Karpas-422 (cell line): ENCODE measurements at places on chromosomes 11 and 22.
A peak's percentile ranks its signal among the peaks of the same experiment; 100 is the strongest.

GRCh38 chr11:100574894-100575769 lies 112.0 kb upstream of the ARHGAP42 start:
- peak; percentile 73 for DNase-seq

DNA sequence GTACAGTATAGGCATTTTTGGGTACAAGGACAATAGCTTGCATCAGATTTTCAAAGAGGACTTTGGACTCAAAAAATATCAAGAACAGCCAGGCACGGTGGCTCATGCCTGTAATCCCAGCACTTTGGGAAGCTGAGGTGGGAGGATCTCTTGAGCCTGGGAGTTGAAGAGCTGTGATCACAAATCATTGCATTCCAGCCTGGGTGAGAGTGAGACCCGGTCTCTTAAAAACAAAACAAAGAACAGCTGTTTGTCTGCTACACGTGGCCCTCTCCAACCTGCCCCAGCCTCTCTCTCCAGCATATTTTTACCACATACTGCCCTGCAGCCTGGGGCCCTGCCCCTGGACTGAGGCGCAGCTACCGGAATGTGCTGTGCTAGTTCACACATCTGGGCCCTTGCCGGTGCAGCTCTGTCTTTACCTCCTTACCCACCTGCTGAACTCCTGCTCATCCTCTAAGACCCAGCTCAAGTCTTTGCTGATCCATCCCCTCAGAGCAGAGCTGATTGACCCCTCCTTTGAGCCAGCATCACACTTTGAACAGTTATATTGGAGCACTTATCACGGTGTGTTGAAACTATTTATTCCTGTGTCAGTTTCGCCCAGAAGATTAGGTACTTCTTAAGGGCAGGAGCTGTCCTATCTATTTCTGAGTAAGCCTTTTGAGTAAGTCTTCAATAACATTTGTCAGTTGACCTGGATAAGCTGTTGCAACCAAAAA lies 29.4 kb downstream of the GRIK4 start:
- no peak for DNase-seq

GRCh38 chr11:10696468-10697322 lies 3.1 kb upstream of the IRAG1 start:
- DNase-seq: no peak

DNA sequence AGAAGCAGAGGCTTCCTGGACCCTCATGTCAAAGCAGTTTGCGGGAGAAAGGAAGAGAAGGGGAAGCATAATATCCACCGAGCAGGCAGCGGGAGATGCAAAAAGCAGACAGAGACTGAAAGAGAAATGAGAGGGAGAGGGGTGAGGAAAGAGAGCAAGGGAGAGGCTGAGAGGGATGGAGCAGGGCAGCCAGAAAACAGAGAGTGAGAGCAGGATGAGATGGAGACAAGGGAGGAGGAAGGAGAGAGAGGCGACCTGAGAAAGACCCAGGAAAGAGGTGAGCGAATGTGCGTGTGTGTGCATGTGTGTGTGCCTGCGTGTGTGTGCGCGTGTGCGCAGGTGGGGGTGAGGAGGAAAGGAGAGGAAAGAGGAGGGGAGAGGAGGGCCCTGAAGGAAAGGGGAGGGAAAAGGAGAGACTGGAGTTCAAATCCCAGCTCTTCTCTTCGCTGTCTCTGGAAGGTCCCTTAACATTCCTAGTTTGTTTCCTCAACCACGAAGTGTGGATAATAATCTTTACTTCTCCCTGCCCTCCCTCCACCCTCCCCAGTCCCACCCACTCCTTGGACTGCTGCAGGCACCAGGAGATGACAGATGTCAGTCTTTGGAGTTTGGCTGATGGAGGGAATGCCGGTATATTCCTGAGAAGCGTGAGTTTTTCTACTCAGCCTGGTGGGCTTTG lies 67.9 kb downstream of the ISX start:
- no peak for DNase-seq

DNA sequence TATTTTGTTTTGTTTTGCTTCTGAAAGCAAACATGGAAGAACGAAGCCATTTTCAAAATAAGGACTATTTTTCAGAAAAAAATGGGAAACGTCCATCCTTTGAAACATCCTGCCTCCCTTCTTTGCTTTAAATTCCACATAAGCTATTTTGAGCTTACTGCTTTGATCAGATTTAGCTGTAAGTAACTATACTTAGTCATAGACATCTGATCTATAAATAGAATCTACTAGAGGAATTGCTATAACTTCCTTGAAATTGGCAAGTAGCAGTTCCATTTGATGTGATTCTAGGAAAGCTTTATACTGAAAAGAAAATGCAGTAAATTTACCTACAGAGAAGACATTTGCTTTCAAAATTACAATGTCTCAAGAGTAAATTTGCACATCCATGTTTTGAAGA lies 305.8 kb downstream of the TTC28 start:
- DNase-seq: no peak

GRCh38 chr11:103488579-103488978 lies 379.4 kb downstream of the DYNC2H1 start:
- DNase-seq: peak; percentile 53

DNA sequence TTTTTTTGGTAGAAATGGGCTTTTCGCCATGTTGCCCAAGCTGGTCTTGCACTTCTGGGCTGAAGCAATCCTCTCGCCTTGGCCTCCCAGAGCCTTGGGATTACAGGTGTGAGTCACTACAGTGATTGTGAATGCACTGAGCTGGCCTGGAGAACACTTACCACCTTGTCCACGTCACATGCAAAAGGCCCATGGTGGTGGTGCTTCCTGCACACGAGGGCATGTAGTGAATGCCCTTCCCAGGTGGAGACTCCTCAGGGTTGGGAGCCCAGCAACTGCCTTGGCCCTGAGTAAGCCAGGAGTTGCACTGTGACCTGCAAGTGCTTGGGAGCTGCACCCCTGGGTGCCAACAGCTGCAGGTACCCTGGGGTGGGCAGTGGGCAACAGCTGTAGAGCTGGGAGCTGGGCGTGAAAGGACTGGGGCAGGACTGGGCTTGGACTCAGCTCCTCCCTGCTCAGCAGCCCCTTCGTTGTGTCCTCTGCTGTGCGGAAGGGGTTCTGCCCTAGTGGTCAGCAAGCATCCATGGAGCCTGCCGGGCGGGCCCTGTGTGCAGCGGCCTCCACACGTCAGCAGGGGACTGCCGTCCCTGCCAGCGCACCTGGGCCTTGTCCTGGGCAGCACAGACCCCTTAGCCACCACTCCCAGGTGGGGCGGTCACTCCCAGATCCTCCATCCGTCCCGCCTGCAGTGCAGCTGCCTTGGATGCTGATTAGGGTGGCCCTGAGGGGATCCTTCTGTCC lies 9.3 kb upstream of the ADORA2A start:
- no peak for DNase-seq

DNA sequence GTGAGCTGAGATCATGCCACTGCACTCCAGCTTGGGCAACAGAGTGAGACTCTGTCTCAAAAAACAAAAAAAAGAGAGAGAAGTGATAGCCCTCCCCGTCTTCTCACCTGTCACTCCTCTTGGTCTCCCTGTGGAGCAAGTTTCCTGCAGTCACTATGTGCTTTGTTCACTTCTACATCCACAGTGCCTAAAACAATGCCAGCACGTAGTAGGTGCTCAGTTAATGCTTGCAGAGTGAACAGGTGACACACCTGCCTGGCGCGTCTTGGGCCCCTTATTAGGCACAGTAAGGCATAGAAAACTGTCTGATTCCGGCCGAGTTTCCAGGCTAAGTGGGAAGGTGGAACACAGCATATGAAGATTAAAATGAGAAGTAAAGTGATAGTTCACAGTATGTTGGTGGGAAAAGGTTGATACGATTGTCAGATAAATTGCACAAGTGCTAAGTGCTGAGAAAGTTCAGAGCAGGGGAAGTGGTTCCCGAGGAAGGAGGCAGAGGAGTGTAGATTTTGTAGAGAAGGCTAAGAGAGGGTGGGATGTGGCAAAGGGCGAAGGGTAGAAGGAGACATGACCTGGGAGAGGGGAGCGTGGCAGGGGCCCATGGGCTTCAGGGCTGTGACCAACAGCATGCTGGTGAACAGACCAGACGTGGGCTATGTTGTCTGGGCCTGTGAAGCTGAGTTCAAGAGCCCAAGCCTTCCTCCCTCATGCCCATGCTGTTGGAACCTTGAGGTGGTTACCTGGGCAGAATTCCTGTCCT lies 41.9 kb downstream of the BCR start:
- no peak for DNase-seq

GRCh38 chr11:92332986-92333385 lies 108.4 kb downstream of the FAT3 start:
- no peak for DNase-seq

DNA sequence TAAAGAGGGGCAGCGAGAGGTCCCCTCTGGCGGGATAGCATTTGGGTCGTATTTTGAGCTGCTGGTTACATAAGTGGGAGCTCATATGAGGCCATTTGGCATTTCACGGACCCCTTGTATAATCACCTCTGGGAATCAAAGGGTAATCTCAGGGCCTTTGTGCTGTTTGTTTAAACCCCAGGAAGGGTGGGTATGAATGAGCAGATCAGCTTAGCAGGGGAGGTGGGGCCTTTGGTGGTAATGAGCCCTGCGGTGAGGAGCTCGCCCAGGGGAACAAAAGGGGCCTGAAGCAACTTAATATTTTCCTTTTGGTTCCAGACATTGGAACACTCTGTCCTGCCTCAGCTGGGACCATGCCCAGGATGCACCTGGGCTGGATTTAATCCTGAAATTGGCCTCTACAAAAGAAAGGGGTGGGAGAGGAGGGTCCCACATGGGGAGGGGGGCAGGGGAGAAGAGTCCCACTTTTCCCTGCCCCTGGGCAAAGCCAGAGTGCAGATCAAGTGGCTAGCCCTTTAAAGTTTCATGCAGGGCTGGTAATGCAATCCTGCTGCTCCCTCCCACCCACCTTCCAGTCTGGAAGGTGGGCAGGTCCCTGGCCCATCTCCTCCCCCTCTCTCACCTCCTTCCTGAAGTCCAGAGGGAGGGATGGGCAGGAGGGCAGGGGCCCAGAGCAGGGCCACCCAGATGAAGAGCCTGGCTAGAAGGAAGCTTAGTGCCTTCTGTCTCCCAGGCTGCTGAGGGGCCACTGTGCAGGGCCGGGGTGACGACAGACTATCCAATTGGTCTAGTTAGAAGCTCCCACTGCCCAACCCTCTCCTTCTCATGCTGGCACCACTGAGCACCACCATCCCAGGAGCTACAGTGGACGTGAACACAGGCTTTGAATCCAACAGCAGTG lies 10.5 kb downstream of the TSKU start:
- no peak for DNase-seq

DNA sequence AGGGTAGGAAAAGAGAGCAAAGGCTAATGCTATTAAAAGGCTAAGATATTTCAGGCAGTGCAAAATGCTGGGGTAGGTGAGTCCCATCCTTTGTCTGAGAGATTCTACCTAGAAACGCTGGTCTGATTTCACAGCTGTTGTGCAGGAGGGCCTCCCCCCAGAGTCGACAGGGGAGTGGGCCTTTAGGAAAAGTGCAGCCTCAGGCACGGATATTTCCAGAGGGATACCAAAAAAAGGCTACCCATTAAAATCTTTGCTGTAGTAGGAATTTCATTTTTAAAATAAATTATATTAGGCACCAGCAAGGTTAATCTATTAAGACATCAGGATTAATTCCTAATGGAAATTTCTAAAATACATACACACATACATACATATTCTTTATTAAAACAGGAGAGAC lies 280.5 kb downstream of the OPCML start:
- no peak for DNase-seq

- DNase-seq: no peak
These were observed 38.4 kb upstream of the THY1 start for GRCh38 chr11:119461229-119461963.

DNA sequence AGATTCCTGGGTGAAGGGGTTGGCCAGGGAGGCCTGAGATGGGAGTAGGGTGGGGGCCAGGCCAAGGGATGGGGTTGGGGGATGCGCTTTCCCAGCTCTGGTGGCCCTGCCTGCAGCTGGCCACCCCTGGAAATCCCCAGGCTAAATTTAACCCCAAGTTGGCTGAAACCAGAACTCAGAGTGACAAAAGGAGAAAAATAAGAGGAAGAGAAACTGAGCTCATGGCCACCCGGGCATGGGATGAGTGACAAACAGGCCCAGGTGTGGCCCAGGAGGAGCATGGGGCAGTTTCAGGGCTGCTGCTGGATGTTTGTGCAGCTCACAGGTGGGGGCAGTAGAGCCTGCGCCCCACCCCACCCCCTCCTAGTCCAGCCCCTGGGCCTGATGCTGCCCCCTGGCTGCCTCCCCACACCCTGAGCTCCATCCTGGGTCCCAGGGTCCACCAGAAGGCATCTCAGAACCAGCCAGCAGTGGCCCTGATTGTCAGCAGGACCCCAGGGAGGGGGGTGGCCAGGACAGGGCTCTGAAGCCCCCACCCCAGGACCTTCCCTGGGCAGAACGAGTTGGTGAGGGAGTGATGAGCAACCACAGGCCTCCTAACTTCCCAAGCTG lies 48.0 kb downstream of the IGLL5 start:
- peak; percentile 97 for DNase-seq

GRCh38 chr11:111631666-111632039 lies 29.4 kb downstream of the SIK2 start:
- DNase-seq: peak; percentile 71

GRCh38 chr11:40161854-40162410 lies 1297.5 kb downstream of the LRRC4C start:
- DNase-seq: no peak

GRCh38 chr11:73321604-73322381 lies 13.7 kb downstream of the ARHGEF17 start:
- no peak for DNase-seq

- DNase-seq: no peak
These were observed 83.8 kb upstream of the SOX6 start for GRCh38 chr11:16440136-16440535.

GRCh38 chr11:125335106-125335505 lies 161.0 kb downstream of the FEZ1 start:
- no peak for DNase-seq

DNA sequence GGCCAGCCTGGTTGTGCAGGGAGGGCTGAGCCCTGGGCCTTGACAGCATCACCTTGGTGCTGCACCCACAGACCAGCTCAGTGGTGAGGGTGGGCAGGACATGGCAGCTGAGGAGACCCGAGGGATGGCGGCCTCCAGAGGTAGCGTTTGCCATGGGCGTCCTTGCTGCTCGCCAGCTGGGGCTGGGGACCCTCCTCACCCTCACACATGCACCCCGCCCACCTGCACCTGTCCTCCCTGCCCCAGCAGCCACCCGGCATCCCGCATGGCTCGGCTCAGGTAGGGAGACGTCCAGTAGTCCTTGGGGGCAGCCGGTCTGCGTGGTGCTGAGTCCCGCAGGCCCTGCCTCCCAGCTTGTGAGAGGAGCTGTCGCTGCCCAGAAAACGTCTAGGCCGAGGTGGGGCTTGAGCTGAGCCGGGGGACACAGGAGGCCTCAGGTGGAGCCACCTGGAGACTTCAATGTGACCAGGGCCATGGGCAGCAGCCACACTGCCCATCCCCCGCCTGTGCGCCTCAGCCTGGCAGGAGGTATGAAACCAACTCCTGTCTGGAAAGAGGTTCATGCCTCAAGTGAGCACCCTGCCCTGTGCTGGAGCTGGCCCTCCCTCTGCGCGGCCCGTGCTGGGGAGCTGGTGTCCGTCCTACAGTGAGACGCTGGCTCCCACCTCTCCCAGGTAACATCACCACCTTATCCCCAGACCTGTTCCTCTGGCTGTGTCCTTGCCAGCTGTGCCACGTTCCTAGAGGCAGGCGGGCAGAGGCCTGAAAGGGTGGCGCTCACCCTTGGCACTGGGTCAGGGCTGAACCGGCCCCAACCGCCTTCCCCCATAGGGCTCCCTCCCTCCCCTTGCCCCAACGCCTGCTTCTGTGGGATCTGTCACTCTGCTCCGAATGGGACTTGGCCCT lies 3.3 kb upstream of the TRABD start:
- DNase-seq: peak; percentile 12
